Stimulated activated CD4-positive, alpha-beta T cell treated with anti-CD3 and anti-CD28 coated beads, Interleukin-1b, Interleukin-23, amount 100 ng/mL, for 4 hours (primary cell): ENCODE measurements at places on chromosomes 13 and 19.

DNA sequence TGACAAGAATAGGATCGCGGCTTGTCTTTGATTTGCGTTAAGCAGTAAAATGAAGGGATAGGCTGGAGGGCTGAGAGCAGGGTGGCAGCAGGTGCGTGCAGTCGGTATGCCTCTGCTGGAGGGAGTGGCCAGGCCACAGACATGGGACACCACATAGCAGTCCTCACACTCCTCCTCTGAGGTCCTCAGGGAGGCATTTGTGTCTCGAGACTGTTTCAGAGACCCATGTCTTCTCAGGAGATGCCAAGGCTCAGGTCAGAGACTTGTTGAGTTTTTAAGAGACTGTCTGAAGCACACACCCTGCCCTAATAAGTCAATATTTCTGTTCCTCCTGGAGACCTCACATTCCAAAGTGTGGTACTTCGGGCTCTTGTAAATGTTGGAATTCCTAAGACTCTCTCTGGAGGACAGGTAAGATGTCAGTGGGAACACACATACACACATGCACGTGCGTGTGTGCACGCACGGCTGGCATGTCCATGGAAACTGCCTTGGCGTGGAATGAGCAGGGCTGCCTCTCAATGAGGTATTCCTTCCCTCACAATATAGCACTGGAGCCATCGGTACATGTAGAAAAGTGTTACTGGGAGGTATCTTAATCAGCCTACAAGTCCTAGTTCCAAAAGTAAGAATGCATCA, 46.4 kb downstream of the COL4A2 start:
- no peak for DNase-seq

DNA sequence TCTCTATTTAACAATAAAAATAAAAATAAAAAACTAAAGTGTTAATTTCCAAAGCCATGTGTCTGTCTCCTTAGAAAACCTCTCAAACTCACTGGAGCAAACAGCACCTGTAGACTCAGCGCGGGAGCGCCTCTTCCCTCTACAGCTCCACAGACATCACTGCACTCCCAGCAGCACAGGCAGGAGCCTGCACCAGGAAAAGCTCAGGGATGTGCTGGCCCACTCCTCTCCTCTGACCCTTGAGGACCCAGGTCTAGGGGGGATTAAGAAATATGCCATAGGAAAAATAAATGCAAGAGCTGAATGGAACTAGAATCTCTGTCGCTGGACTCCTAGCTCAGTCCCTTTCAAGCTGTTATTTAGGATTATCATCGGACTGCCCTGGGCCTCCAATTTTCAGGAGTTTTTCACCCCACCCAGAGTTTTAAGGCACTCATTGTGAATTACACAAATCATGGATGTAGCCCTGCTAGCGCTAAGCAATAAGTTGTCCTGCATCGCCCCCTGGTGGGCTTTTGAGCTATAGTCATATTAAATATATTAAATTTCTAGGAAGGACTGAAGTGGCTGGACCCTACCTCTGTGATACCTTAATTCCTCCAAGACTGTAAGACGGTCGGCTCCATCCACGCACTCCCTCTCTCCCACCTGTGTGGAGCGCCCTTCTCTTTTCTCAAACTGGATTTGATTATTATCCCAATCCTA, 333.9 kb downstream of the UQCRFS1 start:
- DNase-seq: peak; percentile 51

DNA sequence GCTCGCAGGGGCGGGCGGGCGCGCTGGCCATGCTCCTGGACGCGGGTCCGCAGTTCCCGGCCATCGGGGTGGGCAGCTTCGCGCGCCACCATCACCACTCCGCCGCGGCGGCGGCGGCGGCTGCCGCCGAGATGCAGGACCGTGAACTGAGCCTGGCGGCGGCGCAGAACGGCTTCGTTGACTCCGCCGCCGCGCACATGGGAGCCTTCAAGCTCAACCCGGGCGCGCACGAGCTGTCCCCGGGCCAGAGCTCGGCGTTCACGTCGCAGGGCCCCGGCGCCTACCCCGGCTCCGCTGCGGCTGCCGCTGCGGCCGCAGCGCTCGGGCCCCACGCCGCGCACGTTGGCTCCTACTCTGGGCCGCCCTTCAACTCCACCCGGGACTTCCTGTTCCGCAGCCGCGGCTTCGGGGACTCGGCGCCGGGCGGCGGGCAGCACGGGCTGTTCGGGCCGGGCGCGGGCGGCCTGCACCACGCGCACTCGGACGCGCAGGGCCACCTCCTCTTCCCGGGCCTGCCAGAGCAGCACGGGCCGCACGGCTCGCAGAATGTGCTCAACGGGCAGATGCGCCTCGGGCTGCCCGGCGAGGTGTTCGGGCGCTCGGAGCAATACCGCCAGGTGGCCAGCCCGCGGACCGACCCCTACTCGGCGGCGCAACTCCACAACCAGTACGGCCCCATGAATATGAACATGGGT, 599 bp downstream of the ZIC2 start:
- DNase-seq: no peak

GRCh38 chr13:75417012-75417384, 65.0 kb downstream of the TBC1D4 start:
- no peak for DNase-seq

DNA sequence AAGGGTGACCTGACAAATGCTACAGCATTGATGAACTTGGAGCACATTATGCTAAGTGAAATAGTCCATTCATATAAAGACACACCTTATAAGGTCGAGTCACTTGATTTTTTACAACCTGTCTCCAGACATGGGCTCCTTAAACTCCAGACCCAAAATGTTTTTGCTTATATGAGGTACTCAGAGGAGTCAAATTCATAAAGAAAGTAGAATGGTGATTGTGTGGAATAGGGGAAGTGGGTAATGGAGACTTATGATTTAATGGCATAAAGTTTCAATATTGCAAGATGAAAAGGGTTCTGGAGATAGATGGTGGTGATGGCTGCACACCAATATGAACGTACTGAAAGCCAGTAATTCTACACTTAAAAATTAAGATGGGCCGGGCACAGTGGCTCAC, 59.3 kb downstream of the ZNF627 start:
- DNase-seq: no peak

- no peak for DNase-seq
Measured at GRCh38 chr13:93945621-93946020, 533.9 kb downstream of the DCT start.

- no peak for DNase-seq
Measured at GRCh38 chr19:39828015-39828653, 5.8 kb downstream of the DYRK1B start.

DNA sequence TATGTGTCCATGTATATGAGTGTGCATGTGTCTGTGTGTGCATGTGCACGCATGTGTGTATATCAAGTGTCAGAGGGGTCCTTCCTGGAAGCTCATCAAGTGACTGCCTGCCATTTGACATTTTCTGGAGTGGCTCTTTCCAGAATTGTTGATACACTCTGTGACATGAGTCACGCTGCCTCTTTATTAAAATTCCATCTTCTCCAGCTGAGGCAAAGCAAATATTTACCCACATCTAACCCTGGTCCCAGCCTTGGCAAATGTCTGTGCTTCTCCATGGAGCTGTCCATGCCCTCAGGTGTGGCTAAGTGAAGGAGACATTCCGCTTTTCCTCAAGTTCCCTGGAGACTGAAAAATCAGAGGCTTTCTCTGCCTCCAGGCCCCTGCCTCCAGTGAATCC, 88.2 kb upstream of the MBNL2 start:
- no peak for DNase-seq

- DNase-seq: no peak
Measured at GRCh38 chr19:49816590-49816989, 1.5 kb upstream of the MED25 start.

DNA sequence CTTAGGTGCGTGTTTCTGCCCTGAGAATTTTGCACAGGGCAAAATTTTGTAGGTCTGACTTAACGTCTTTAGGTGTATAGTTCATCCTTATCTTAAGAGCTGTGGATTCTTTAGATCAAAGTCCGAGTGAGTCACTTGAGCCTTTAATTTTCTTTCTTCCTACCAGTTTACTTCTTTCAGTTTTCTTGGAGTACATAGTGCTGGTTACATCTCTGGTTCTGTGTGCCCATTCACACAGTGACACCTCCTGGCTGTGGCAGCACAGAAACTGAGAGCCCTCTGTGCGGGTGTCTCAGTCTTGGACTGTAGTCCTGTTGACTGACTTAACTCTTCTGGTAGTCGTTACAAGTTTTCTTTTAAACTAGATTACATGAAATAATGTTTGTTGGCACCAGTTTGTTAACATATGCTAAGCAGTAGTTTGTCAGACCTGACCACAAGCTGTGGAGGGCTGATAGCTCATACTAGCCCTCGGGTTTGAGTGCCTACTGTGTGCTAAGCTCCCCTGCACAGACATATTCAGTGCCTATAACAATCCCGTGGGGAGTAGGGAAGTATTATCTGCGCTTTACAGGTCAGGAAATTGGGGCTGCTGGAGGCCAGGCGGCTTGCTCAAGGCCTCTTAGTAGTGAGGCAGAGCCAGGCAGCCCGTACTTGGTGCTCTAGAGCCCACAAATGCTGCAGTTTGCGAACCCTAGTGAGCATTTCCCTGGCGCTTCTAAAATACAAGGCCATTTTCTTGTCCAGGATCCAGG, 1.6 kb downstream of the GATAD2A start:
- no peak for DNase-seq

- DNase-seq: no peak
Measured at GRCh38 chr13:55576389-55576788, 1564.3 kb upstream of the PRR20A start.

GRCh38 chr19:31015778-31016177, 333.5 kb downstream of the TSHZ3 start:
- DNase-seq: no peak

DNA sequence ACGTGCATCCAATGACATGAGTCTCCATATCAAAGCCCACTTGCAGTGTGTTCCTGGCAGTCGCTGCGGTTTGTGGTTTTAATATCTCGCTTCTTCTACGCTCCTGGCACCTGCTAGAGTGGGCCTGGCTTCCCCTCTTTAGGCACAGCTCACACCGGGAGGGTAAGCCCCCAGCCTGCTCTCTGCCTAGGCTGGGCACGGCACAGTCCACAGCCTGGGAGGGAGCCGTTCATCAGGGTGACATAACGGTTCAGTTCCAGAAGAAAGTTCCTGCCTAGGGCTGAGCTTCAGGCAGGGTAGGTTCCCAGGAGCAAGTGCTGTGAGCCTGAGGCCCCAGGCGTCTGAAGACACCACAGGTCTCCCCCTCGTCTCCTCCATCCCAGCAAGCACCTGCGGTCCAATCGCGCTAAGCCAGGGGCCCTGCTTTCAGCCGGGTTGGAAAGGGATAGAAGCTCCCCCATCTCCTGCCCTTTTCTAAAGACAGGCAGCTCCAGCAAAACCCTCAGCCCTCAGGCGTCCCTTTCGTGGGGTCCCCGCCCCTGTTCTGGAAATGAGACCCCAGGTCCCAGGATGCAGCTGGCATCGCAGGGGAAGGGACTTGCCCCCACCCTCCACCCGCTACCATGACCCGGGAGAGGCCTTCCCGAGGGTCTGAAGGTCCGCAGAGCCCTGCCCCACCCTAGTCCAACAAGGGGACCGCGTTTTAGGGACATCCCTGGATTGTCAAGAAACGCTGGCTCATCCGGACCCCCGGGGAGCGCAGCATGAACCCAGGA, 121.6 kb upstream of the ZNF507 start:
- DNase-seq: no peak

DNA sequence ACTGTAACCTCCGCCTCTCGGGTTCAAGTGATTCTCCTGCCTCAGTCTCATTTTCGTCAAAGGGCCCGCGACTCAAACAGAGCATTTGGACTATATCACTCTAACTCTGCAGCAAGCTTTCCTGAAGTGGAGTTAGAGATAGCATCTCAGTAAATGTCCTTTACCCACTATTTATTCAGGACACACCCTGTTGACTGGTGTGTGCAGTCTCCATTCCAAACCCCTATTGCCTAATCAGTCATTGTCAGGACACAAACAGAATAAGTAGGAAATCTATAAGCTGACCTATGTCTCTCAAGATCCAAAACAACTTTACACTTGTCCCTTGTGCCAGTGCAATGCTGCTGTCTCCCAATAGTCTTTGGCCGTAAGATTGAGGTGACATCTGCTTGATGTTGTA, 1.4 kb downstream of the ZNF222 start:
- DNase-seq: no peak

DNA sequence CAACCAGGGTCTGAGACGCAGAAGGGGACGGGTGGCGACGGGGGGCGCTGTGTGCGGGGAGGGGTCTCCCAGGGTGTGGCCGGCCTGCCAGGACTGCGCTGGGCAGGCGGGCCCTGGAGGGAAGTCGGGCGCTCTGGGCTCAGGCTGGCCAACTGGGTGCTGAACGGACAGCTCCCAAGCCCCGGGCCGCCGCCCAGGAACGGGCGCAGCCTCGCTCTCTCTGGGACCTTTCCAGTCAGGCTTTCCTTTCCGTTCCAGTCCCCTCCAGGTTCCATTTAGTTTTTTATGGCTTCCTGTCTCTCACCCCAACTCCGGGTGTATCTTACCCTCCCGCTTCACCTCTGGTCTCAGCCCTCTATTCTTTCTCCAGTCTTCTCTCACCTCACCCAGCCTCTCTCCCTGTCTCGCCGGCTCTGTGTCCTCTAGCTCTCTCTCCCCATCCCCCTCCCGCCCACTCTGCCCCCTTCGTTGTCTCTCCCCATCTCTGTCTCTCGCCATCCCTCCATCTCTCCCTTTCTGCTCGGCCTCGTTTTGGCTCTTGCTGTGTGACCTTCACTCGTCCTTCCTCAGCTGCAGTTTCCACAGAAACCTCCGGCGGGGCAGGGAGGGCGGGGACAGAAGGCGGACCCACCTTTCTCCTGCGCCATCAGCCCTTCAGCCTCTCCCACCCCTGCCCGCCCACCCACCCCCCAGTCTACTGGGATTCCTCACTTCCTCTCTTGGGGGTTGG, 3.3 kb upstream of the ATP1A3 start:
- DNase-seq: no peak

GRCh38 chr13:44415815-44416214, 42.2 kb downstream of the SERP2 start:
- DNase-seq: no peak

DNA sequence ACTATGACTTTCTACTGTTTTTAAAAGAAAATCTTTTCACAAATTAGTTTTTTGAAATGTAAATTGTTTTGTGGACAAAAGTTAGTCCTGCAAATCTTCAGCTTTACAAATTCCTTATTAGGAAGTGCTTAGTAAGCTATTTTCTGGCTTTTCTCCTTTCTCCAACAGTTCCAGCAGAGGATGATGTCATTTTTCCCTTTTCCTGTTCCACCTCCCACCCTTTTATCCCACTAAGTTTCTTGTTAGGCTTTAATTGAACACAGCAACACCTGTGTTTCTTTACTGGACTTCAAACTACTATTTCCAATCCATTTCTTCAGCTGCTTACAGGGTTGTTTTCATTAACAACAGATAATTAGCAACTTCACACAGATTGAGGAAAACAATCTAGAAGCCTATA, 389.2 kb downstream of the NDFIP2 start:
- no peak for DNase-seq

DNA sequence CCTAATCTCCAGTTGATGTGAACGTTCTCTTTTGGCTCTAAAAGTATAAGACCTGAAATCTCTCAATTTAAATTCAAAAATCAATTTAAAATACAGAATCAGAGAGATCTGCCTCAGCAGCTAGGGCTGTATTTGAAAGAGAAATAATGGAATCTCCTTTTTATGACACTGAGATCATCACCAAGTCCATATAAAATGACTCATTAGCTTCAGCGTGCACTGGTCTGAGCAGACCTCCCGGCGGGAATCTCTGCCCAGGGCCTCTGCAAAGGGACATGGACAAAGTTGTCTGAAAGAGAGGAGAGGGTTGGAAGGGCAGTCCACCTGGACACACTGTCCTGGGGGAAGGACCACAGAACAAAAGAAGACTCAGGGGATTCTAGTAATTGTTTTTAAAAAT, 855.6 kb downstream of the EFNB2 start:
- no peak for DNase-seq
